ENCODE measurements at places on chromosomes 13 and 19.
A peak's percentile ranks its signal among the peaks of the same experiment; 100 is the strongest.

DNA sequence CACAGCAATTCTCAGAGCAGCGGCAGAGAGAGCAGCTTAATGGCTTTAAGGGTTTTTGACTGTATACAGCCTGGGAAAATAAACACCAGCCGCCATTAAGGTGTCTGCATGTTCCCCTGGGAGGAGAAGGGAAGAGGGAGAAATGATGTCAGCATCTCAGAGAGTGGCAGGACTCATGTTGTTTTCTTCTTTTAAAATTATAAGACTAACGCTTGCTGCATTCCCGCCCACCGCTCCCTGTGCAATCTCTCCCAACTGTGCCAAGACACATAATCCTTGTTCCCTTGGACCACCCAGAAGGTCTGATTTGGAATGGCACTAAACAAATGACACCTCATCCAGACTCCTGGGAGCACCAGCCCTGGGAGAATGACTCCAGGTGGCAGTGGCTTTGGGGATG is 27.7 kb upstream of the FAM216B start:
- no peak for DNase-seq

- DNase-seq, result no peak
Observed at GRCh38 chr13:65085977-65086376, 2144.2 kb downstream of the PCDH9 start.

- peak; percentile 54 for DNase-seq
Observed at GRCh38 chr13:43023289-43023963, at the start of gene DNAJC15. Gene DNAJC15, plus strand, starts transcription at chr13:43023586. Its CDS starts 41 bp downstream, at chr13:43023627.

- DNase-seq, result no peak
Observed at GRCh38 chr19:43452582-43452981, 12.8 kb downstream of the LYPD3 start.

DNA sequence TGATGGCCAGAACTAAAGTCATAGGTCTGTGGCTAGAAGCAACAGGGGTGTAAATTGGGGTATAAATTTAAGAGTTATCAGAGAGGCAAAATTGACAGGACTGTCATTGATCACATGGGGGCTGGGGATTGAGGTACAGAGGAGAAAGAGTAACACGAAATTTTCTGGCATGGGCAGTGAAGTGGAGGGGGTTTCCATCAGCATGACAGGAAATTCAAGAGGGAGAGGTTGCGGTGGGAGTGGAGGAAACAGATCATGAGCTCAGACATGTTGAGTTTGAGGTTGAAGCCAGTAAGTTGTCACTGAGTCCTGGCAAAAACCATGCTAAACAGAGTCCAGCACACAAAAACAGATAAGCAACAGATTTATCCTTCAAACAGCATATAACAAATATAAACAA is 192.1 kb upstream of the TSC22D1 start:
- no peak for DNase-seq

DNA sequence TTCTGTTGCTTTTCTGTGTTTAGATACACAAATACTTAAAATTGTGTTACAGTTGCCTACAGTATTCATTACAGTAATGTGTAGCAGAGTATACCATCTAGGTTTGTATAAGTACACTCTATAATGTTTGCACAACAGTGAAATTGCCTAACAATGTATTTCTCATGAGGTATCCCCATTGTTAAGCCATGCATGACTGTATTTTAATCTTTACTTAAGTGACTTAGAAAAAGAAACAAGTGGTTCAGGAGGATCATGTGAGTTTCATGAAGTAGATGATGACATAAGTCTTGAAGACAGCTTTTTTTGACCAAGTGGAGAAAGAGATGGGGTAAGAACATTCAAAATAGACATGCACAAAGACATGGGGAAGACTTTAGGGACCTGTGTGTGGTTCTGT is 8.4 kb upstream of the KCTD4 start:
- DNase-seq, result no peak

- no peak for DNase-seq
Observed at GRCh38 chr13:21043898-21044297, 17.5 kb downstream of the LATS2 start.

DNA sequence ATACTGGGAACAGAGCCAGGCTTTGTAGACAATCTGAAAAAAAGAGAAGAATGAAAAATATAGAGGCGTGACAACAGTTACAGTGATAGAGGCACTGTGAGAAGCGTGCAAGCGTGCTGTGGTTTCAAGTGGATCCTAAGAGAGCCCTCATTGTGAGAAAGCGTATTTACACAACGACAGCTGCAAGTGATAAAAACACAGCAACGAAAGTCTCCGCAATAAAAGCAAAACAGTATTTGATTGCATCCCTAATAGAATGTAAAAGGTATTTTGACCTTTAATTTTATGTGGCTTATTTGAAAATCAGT is 642.7 kb upstream of the ARGLU1 start:
- no peak for DNase-seq

- no peak for DNase-seq
Observed at GRCh38 chr13:78662467-78662866, 3.5 kb upstream of the OBI1 start.

GRCh38 chr19:47158367-47158791 is 27.7 kb downstream of the SAE1 start:
- DNase-seq, result no peak

DNA sequence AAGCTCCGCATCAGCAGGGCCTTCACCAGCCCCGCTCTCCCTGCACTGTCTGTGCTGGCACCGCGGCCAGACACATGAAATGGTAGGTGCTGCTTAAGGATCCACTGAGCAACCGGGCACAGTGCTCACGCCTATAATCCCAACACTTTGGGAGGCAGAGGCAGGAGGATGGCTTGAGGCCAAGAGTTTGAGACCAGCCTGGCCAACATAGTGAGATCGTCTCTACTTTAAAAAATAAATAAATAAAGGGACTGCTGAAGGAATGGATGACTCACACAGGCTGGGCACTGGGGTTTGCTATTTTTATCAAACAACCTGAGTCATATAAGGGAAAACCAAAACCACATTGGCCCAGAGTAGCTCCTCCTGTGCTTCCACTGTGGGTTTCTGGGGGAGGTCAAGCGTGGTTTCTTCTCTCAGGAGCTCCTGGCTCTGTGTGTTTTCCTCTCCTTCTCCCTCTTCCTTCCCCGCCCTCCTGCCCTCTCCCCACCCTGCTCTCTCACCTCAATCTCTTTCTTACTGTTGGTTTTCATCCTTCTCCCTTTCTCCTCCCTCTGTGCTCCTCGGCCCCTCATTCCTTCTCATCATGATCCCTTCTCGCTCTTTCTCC is 21.3 kb downstream of the VRK3 start:
- DNase-seq, result no peak

GRCh38 chr19:50046649-50047503 is 21.1 kb downstream of the ZNF473 start:
- peak; percentile 14 for DNase-seq

- DNase-seq, result no peak
Observed at GRCh38 chr19:22882797-22883196, 50.7 kb downstream of the ZNF723 start.

- no peak for DNase-seq
Observed at GRCh38 chr13:76153239-76153638, 517.1 kb downstream of the LMO7 start.

- DNase-seq, result no peak
Observed at GRCh38 chr19:44636439-44637389, 7.0 kb upstream of the PVR start.

DNA sequence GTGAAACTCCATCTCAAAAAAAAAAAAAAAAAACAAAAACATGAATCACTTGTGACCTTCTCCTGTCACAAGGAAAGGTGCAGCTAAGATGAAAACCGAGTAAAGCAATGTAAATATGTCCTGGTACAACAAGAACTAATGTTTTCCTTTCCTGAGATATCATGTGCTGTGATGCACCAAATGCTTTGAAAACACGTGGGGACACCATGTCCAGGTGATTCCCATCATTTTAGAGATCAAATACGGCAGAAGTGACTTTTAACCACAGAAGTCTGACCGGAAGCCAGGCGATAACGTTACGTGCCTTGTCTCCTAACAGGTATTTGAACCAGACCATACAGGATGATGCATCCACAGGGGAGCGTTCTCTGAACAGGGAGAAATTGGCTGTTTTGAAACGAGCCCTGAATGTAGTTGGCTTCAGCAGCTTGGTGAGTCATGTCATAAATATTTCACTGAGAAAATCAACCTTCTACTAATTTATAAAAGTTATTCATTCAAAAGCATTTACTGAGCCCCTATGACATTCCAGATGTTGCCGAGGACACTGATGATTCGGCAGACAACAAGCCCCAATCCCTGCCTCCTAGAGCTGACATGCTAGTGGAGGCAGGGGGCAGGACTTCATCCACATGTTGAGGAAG is 328.1 kb downstream of the MYO16 start:
- no peak for DNase-seq

DNA sequence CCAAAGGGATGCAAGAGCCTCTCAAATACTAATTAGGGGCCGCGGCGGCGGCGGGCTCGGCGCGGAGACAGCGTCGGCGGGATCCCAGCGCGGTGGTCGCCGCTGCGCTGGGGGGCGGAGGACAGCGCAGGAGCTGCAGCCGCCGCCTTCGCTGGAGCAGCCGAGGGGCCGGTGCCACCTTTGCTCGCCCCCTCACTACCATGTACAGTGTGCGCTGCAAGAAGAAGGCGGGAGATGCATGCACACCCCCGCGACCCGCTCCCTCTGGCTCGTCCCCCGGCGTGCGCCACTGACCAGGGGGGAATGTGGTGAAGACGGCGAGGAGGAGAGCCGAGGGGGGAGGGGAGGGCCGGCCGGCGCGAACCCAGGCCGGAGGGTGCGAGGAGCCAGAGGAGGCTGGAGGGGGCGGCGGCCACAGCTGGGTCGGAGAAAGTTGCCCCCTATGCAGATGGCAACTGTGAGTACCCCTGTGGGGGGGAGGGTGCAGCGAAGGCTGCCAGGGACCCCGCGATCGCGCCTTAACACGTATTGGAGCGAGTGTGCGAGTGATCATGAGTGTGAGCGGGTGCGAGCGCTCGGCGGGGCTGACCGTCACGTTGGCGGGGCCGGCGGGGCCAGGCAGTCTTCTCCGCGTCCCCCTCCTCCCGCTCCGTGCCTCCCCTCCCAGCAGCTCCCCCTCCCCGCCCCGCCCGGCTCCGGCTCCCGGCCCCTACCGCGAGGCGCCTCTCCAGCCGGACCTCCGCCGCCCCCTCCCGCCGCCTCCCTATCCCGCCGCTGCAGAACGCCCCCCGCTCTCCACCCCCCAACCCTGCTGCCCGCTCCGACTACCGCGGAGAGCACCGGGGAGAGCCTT is 808 bp downstream of the SLITRK5 start:
- DNase-seq, result no peak

GRCh38 chr13:98405107-98405571 is 171.8 kb downstream of the STK24 start:
- no peak for DNase-seq

DNA sequence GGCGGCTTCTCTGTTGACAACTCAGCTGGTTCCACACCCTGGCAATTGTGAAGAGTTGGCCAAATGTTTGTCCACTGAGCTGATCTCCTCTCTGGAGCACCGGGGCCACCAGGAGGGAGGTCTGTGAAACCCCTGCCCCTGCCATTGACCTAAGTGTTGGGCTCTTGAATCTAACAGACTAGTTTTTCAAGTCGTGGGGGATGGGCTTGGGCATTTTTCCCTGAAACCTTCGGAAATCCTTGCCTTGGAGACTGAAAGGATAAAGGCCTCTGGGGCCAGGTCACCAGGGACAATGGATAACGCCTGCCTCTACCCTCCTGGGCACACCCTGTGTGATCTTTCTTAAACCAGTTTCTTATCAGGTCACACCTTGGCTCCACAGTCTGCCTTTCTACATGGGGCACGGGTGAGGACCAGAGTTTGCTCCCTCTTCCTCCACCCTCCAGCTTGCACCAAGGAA is 881 bp downstream of the GEMIN7 start:
- no peak for DNase-seq

DNA sequence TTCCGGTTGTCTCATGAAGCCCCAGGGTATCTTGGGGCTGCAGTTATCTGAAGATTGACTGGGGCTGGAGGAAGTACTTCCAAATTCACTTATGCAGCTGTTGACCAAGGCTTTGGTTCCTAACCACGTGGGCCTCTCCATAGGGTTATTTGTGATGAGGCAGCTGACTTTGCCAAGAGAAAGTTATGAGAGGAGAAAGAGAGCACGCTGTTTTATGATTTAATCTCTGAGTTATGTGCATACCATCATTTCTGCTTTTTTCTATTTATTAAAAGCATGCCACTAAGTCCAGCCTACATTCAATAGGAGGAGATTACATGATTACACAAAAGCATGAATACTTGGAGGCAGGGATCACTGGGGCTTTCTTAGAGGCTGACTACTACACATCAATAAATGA is 215.5 kb downstream of the NHLRC3 start:
- DNase-seq, result no peak

GRCh38 chr13:26502826-26503225 is 54.7 kb upstream of the WASF3 start:
- no peak for DNase-seq

GRCh38 chr19:1979017-1979416 is 36.5 kb downstream of the BTBD2 start:
- DNase-seq, result no peak

- no peak for DNase-seq
Observed at GRCh38 chr19:57047743-57048142, 72.0 kb upstream of the USP29 start.

- no peak for DNase-seq
Observed at GRCh38 chr19:33697766-33698165, 76.0 kb downstream of the CHST8 start.

DNA sequence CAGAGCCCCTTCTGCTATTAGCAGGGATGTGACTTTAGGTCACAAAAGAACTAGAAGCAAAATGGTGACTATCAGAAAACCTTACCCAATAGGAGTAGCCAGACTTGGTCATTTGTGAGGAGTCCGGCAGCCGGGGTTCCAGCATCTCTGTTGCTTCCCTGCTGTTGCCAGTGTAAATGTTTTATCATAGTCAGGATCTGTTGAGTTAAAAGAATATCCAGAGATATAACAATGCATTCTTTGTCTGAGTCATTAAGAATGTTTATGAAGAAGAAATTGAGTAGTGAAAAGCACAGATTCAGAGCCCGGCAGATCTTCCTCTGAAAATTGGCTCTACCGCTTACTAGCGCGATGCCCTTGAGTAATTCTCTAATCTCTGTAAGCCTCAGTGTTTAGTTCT is 84.2 kb downstream of the COL4A2 start:
- DNase-seq, result no peak

GRCh38 chr13:90201202-90201601 is 1146.3 kb upstream of the MIR17HG start:
- no peak for DNase-seq

Data from stimulated activated CD8-positive, alpha-beta memory T cell treated with anti-CD3 and anti-CD28 coated beads, Interleukin-4, amount 100 ng/mL, for 1 hour (primary cell).